ENCODE measurements at places on chromosomes 11 and 22.
A peak's percentile ranks its signal among the peaks of the same experiment; 100 is the strongest.

GRCh38 chr22:35905894-35906293 is 122.7 kb downstream of the RBFOX2 start:
- DNase-seq: no peak

- DNase-seq: no peak
Measured at GRCh38 chr11:104055596-104055995, 19.2 kb downstream of the DDI1 start.

- no peak for DNase-seq
Measured at GRCh38 chr11:9691865-9692264, 28.0 kb downstream of the SWAP70 start.

GRCh38 chr11:7977232-7977917 is 9.8 kb upstream of the EIF3F start:
- no peak for DNase-seq

GRCh38 chr11:126874831-126875230 is 125.7 kb downstream of the KIRREL3 start:
- no peak for DNase-seq

DNA sequence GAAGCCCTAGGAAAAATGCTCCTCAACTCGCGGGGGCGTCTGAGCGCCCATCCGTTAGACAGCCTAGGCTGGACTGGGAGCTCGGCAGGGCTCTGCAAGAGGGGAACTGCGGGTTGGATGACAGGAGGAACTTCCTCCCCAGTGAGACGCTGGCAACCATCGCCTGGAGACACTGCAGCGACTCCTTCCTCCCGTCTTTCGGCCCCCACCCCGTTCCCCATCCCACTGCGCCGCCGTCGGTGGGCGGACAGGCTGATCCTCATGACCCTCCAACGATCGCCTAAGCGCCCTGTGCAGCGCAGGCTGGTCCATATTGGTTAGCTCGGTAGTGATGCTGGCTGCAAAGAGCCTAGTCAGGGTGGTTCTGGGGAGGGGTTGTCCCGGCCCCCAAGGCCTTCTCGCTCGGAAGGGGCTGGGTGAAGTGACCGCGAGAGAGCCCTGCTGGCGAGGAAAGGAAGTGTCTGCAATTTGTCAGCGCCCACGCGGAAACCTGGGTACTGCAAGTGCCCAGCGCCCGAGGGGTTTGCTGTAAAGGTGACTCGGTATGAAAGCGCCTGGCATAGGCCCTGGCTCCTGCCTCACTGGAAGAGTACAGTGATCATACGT is 638 bp downstream of the NRGN start:
- DNase-seq: no peak

- no peak for DNase-seq
Measured at GRCh38 chr22:33652615-33653014, 267.7 kb downstream of the LARGE1 start.

GRCh38 chr11:43835104-43835503 is 45.5 kb upstream of the ALKBH3 start:
- no peak for DNase-seq

- DNase-seq: no peak
Measured at GRCh38 chr22:48089601-48090331, 1327.3 kb downstream of the TBC1D22A start.

DNA sequence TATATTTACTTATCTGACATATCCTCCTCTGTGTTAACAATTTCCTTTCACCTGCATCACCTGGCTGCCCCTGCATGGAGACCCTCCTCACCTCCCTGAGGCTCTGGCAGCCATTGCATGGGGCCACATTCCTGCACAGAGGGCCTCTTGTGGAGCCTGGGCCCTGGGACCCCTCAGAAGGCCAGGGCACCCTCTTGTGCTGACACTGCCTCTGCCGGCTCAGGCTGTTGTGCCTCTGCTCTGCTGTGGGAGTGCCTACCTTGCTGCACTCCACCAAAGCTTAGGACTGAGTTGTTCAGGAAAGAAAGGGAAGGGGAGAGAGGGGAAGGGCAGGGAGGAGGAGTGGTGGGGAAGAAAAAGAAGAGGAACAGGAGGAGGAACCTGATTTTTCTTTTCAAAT is 194.5 kb downstream of the ADAMTS15 start:
- DNase-seq: no peak

DNA sequence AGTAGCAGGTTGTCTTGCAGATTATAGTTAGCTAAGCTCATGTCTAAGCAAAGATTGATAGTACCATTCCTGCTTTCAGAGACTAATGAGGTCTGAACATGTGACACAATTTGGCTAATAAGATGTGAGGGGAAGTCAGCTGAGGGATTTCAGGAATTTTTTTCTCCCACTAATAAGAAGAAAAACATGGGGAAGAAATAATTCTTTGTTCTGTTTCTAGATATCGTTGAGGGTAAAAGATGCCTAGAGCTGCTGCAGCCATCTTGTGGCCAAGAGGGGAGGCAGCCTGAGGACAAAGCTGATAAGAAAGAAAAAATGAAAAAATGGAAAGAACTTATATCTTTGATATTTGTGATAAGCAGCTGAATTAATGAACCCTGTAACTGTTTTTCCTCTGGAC is 1334.4 kb downstream of the LRRC4C start:
- no peak for DNase-seq

GRCh38 chr22:35913925-35914324 is 114.7 kb downstream of the RBFOX2 start:
- no peak for DNase-seq

DNA sequence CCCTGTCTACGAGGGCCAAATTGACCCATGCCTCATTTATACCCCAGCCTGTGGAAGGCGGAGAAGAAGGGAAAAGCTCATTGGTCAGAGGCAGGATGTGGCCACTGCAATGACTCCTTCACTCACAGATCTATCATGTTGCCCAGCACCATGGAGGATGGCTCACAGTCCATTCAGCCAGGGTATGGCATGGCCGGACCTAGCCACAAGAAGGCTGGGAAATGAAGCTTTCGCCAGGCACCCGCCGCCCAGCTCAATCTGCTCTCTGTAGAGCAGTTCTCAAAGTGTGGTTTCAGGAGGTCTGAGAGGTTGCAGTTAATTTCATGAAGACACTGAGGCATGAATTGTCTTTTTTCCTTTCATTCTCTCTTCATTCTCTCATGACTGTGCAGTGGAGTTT is 40.6 kb upstream of the LINC01488 start:
- no peak for DNase-seq

DNA sequence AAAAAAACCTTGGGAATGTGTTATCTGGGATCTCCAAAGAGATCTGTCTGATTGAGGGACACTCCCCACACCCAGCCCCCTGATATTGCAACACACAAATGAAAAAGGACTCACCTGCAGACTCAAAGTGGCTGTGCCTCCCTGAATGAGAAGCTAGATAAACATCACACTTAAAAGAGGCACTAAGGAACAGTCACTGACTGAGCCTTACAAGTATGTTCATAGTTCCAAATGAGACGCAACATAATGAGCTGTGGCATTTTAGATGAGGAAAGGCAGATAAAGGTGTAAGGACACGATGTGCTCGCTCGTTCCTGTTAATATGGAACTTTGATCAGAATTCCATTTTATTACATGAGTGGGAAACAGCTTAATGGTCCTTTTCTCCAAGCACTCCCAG is 21.0 kb upstream of the CFAP300 start:
- DNase-seq: no peak

DNA sequence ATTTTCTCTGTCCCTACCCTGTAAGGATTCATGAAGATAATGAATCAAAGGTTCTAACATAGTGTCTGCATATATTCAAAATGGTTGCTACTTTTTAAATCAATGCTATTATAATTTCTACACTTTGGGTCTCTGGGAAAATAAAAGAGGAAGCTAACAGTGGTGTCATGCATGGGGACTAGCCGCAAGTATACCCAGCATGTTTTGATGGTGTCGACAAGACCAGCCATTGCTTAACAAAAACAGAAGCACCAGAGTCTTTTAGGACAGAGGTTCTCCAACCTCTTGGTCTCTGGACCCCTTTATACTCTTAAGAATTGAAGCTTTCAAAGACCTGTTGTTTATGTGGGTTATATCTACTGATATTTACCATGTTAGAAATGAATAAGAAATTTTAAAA is 37.8 kb downstream of the RNF141 start:
- DNase-seq: no peak

- no peak for DNase-seq
Measured at GRCh38 chr11:112880495-112880894, 80.7 kb upstream of the NCAM1 start.

DNA sequence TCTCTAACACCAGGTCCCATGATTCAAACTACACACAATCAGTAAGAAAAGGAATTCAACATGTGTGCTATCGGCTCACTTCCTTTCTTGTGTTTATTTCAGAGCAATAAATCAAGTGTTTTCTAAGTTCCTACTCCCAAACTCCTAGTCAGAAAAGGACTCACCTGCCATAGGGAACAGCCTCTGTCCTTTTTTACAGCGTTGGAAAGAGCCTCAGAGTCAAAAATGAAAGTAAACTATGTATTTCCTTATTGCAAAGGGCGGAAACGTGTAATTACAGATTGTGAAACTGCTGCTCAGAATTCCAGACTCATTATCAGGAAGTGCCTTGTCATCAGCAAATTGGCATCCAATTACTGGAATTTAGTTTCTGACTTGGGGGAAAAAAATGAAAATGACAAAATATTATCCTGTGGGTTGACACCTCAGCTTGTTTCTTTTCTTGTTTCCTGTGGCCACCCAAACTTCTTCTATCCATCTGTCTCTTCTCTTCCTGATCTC is at the start of gene CASP4:
TSS of gene CASP4 (minus strand) at position 220 of the 501 bp plus-strand sequence. CDS start at position 171, 49 bp downstream.
- DNase-seq: peak; percentile 30

GRCh38 chr11:120141768-120142423 is 4.0 kb upstream of the TRIM29 start:
- no peak for DNase-seq

DNA sequence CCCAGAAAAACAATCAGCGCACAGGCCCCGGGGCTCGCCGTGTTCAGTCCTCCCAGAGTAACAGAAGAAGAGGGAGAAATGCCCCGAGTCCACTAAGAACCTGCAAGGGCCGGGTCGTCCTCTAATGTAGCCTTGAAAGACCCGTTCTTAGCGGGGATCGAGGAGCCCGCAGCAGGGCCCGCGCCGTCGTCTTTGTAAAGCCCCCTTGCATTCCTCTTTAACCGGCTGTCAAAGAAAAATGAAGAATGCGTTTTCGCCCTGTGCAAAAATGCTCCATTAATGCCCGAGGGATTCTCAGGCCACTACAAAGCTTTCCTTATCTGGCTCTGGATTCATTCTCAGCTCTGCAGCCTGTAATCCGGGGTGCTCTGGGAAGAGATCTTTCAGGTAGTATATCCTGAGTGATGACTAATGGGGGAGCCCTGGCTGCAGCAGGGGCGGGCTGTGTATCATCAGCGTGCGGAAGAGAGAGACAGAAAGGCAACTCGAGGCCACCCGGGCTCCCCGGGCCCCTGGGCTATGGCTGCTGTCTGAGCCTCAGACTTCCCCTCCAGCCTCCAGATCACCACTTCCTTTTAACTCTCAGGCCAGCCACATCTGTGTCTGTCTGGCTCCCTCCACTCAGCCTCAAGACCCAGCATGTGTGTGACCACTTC is 78.2 kb downstream of the FBLN1 start:
- no peak for DNase-seq

Measured in COR-L47 (cell line).